ENCODE measurements at places on chromosomes 7 and 10.

DNA sequence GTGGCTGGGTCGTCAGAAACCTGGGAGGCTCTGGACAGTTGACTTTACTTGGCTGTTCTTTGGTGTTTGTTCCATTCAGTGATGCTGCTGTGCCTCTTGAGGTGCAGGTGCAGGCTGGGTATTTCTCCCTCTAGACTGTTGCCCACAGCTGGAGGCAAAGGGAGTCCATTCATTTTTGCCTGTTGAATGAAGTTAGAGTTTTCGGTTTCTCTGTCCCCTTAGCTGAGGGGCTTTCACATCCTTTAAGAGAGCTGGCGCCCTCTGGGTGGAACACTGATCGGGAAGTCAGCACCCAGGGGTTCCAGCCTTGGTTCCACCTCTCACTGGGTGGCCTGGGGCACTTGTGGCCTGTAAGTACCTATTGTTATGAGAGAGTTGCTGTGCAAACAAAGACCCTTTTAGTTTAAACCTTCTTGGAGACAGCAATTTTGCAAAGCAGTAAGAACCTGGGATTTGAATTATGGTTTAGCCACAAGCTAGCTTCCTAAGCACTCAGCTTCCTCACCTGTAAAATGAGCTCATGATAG lies 67.2 kb downstream of the GRK5 start:
- no peak for DNase-seq

DNA sequence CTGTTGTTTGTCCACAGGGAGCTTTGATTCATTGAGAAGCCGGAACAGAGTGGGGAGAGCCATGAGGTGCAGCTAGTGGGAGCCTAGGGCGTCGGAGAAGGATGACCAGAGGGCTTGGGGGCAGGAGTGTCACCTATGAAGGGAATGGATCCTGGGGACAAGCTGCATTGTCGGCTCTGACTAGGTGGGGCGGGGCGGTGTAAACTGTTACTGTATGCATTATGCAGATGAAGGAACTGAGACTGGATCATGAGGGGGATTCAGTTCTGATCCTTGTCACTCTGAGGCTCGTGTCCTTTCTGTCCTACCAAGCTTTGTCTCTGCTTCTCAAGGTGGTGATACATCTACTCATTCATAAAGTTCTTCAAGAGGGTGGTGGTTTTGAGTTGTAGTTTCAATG lies 39.9 kb upstream of the MMD2 start:
- DNase-seq = no peak

DNA sequence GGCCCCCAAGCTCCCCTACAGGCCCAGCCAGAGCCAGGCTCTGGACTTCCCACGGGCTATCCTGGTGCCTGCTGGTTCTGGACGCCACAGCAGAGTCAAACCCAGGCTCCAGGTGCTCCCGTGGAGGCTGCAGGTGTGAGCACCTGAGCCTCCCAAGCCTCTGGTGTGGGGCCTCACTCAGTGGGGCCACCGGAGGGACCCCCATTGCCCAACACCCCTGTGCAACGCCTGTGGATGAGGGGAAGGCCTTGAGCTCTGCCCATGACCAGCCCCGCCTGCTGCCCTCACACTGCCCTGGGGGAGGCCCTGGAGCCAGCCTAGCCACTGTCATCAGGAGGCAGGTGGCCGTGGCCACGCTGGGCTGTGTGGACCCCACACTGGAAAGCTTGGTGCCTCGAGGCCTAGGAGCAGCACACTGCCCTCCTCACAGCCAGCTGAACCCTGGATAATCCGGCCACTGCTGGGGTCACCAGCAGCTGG lies 229.3 kb downstream of the MAD1L1 start:
- no peak for DNase-seq

GRCh38 chr7:133697585-133697984 lies 429.6 kb upstream of the LRGUK start:
- DNase-seq = no peak

- DNase-seq = no peak
These were observed 22.6 kb upstream of the CREB5 start for GRCh38 chr7:28389504-28390395.

GRCh38 chr7:152162287-152162686 lies 136.8 kb downstream of the GALNT11 start:
- DNase-seq = no peak

DNA sequence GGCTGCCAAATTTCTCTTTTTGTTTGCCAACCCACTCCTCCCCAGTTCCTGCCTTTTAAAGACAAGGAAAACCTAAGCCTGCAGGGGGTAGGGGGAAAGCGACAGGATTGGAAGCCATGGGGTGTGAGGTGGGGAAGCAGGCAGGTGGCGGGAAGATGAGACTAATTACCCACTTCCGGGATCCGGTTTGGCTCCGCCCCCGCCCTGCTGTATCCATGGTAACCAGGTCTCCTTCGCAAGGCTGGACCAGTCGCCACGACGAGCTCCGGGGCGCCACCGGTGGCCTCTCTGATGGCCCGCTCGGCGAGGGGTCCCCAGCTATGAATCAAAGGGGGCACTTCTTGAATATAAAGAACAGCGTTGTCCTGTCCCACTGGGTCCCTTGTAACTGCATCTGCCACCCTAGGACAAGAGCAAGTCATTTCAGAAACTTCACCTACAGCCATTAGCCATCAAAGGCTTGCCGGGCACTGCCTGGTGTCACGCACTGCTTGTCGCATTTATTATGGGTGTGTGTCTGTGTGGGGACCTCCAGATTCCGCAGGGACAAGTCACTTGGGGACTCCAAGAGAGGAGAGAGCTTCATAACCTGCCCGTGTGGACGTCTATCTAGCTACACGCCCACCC lies 55.4 kb upstream of the LMTK2 start:
- DNase-seq = no peak

DNA sequence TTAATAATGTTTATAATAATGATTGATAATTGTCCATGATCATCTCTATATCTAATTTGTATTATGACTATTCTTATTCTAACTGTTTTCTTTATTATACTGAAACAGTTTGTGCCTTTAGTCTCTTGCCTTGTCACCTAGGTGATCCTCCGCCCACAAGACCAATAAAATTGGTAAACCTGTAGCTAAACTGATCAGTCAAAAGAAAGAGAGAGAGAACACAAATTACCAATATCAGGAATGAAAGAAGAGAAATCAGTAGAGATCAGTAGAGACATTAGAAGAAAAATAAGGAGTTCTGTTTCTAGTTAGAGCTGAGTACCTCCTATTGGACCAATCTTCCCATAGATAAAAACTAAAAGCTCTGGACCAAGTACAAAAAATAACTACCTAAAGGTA lies 6.1 kb upstream of the COA1 start:
- no peak for DNase-seq

DNA sequence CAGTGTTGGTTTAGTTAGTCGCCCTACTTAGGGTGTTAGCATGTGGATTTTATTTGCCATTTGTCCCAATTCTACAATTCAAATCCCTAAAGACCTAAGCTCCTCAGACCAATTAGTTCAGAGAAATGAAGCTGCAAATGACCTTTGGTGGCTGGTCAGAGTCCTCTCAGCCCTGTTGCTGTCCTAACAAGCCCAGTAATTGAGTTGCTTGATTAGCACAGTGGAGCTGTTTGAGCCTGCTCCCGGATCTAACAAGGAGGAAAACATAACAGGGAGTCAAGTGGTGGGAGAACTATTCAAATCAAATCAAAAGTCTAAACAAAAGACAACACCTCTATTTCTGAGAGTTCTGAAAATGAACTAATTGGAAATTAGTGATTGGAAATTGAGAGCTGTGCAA lies 22.1 kb downstream of the ZDHHC6 start:
- no peak for DNase-seq

DNA sequence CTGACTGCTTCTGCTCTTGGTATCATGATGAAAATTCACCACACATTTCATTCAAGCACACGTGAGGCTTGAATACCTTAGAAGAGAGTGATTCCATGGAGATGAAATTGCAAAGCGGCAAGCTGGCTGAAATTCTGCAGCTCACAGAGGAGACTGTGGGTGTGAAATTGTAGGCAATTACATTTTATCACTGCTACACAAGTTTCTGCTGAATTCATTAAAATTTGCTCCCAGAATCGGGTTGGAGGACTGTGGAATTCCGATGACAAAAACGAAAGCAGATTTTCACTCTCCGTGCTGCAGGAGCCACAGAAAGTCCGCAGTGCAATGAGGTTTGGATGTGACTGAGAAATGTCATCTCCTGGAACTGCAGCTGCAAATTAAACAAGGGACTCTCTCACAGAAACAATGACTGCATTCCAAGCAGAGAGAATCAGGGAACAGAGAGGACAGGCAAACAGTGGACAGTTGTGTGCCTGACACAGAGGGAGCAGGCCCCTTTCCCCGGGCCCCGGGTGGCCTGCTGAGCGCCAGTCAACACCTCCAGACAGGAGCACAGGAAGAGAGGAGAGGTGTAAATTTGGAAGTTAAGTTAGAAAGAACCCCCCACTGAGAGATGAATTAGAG lies 109.1 kb downstream of the C10orf90 start:
- no peak for DNase-seq

GRCh38 chr10:42553064-42553407 lies 85.3 kb downstream of the ZNF33B start:
- no peak for DNase-seq

GRCh38 chr7:6652446-6653011 lies 15.4 kb downstream of the ZNF316 start:
- no peak for DNase-seq

- DNase-seq = no peak
These were observed 37.8 kb upstream of the DIP2C start for GRCh38 chr10:727162-727790.

DNA sequence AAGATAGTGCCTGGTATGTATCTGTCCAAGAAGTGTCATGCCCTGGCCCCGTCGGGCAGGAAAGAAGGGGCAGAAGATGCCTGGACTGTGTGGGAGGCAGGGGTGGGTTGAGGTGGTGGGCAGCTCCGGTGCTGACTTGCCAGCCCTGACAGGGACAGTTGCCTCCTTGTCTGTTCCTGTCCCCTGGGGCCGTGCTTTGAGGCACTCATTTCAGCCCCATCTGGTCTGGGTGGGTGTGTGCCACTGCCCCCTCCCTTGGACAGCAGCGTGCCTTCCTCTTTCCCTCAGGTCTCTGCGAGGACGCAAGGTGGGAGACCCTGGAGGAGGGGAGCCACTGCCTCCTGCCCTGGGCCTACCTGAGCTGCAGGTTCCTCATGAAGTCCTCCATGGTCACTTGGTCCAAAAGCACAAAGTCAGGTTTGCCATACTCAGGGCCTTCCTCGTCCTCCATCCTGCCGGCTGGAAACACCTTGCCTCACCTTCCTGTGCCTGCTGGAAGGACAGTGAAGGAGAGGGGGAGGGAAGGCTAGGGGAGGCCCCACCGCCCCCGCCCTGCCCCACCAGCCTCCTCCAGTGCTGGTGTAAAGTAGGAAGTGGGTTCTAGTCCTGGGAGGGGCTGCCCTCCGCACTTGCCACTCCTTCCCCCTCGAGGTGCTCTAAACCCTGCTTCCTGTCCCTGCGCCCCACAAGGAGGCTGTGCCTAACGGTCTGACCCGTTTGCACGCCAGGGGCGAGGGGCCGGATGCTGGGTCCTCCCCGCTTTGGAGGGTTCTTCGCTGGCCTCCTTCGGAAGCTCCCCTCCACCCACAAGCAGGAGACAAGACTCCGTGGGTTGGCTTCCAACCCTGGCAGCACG lies at the start of gene MYO1G:
Gene MYO1G, minus strand, starts transcription at position 505 of the 856 bp plus-strand sequence. Its CDS starts 54 bp downstream, at position 451.
- DNase-seq = no peak

DNA sequence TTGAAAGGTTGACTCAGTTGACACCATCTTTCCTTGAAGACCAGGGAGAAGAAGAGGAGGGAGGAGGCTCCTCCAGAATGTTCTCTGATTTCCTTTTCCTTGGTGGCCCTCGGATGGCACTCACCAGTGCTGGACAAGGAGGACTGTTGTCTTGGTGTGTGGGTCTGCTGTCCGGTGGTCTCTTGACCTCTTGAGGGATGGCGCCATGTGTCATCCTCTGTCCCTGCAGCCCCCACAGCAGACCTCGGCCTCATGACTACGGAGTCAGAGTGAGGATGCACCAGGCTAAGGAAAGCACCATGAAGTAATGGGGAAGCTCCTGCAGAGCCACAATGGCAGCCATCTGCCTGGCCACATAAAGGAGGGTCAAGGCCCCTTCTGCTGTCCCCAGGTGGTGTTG lies 475.0 kb downstream of the GLRX3 start:
- no peak for DNase-seq

DNA sequence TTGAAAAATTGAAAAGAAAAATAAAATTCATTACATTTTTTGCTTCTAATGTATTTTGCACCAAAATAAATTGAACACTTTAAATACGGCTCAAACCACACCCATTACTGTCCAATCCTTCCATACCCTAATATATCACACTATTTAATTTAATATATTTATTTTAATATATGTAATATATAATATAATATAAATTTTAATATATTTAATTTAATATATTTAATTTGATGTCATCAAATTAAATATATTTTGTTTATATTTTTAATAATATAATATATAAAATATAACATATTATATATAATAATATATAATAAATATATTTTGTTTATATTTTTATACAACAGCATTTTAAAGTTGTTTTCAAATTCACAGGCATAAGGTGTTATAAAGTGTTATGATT lies 15.7 kb upstream of the POU6F2 start:
- no peak for DNase-seq

DNA sequence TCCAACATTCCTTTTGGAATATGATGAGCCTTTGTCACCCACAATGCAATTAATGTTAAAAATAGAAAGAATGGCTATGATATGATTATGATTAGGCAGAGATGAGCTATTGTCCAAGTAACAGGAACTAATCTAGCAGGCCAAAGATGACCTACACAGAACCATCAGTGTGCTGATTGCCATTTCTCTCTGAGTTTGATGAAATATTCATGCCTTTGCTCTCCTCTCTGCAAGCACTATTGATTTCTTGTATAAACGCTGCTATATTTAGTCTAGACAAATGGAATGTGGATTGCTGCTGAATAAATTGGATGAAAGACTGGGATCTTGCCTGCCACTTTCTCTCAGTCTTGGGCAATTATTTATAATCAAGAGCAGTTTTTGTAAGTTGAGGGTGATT lies 85.4 kb downstream of the HDAC9 start:
- DNase-seq = no peak

GRCh38 chr7:107145067-107145838 lies 23.6 kb upstream of the HBP1 start:
- DNase-seq = no peak

- DNase-seq = no peak
These were observed 16.2 kb downstream of the ATG9B start for GRCh38 chr7:151008143-151008510.

Measured in substantia nigra (tissue), 51 donors.